A172 (cell line): ENCODE measurements at places on chromosomes 6 and 20.

GRCh38 chr6:132115714-132116366, 164.7 kb upstream of the CCN2 start:
- no peak for DNase-seq

DNA sequence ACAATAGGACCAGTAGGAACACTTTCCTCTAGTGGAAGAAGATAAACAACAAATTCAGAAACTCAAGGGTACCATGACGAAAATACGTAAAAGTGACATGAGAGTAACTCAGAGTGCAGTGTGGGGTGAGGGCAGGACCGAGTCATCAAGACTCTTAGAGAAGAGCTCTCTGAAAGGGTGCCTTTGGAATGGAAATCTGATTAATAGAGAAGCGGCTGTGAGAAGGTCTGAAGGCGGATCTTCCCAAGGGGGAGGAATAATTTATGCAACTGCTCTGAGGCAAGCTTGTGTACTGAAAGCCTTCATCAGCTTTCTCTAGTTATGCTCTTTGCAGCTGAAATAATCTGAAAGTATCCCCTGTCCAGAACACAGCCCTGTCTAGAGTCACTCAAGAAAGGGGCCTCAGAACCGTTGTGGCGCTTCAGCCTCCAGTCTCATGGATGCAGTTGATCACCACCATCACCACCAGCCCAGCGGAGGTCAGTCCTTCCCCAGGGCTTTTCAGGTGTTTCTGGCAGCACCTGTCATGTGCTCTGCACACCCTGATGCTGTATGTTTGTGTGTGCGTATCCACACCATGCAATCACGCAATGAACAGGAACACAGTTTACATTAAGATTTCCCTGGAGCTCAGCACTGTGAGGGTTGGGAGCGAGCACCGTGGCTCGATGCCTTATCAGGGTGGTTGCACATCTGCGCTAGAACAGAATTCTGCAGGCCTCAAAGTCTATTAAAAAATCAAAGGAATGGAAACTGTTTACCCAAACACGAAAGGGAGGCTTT, 396.5 kb downstream of the SMOC2 start:
- DNase-seq: no peak

DNA sequence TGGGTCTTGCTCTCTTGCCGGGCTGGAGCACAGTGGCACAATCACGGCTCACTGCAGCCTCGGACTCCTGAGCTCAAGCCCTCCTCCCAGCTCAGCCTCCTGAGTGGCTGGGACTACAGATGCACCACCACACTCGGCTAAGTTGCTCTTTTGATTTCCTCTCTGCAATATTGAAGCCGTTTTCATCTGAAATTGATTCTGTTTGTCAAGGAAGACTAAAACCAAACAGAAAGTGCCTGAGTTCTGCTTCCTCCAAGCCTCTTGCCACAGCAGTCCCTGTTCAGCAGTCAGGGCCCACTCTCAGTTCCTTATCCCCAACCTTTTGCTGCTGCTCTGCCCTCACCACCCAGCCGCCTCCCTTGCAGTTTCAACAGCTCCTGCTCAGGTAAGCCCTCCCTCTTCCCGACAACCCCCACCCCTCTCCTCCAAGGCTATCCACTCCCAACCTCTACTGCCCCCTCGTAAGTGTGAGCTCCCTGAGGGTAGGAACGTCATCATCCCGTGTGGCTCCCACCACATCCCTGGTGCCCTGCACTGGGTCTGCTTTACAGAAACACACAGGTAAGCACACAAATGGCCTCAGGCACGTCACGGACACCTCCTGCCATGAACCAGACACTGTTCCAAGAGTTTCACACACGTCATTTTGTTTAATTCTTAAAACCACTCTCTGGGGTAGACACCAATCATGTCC, 70.7 kb upstream of the TAB2 start:
- DNase-seq: no peak

DNA sequence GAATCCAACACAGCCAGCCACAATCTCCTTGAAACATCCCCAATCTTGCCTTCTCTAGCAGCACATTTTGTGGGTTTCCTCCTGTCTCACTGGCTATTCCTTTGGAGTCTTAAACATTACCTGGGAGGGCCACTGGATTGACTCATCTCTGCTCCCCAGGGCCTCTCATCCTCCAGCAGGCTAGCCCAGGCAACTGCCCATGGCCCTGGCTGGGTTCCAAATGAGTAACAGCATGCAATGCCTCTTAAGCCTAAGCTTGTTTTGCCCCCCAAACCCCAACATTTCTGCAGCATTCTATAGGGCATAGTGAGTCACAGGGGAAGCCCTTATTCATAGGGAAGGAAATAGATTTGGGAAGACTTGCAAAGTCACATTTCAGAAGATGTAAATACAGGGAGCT, 204.9 kb downstream of the FOXA2 start:
- DNase-seq: peak; percentile 91

GRCh38 chr6:26031595-26032339, 55.5 kb upstream of the HFE start:
- DNase-seq: peak; percentile 98

DNA sequence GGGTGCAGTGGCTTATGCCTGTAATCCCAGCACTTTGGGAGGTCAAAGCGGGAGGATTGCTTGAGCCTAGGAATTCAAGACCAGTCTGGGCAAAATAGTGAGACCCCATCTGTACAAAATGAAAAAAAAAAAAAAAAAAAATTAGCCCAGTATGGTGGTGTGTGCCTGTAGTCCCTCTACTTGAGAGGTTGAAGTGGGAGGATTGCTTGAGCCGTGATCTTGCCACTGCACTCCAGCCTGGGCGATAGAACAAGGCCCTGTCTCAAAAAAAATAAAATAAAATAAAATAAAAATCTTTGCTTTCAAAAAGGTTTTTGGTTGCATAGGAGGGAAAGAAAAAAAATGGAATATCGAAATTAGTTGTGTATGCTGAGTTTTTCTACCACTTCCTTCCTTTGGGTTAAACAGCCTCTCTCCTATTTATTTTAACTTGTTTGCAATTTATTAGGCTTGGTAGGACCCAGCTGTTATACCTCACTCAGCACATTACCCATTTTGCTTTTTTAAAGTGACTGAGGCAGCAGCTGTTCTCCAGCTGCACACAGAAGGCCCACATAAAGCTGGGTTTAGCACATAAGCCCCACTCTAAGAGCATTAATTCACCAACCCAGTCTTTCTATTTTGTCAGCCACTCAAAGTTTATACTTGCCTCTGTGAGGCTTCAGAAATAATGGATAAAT, 152.3 kb downstream of the ZFAND3 start:
- DNase-seq: no peak

DNA sequence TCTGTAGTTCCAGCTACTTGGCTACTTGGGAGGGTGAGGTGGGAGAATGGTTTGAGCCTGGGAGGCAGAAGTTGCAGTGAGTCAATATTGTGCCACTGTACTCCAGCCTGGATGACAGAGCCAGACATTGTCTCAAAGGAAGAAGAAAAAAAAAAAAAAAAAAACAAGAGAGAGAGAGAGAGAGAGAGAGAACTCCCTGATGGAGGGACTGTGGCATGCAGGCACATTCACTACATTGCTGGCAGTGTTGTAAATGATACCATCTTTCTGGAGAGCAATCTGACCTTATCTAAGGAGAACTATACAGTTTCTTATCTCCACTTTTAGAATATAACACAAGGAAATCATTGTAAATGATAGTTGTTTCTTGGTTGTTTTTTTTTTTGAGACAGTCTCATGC, 85.1 kb downstream of the MDN1 start:
- no peak for DNase-seq

- peak; percentile 13 for DNase-seq
These were observed at the start of gene SCGN for GRCh38 chr6:25652007-25652515. Gene SCGN (plus strand): TSS chr6:25652215. CDS start chr6:25652404, 189 bp downstream.

GRCh38 chr6:165889636-165890403, 226.8 kb upstream of the PDE10A start:
- DNase-seq: peak; percentile 29

DNA sequence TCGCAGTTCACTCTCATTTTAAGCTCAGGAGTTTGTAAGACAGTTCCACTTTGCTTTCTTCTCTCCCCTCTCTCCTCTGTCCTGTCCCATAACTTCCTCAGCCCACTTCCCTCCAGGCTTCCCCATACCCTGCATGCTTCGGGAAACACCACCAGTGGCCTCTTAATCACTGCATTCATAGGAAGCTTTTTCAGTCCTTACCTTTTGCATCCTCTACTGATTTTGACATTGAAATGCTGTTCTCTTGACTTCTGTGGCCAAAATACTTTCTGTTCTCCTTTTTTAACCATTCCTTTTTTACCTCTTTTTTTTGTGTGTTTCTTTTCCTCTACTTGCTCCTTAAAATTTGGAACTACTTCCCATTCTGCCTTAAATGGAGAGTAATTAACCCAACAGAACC, 69.7 kb downstream of the HIVEP1 start:
- no peak for DNase-seq

- no peak for DNase-seq
These were observed 126.4 kb downstream of the CCDC170 start for GRCh38 chr6:151620179-151620578.
